ENCODE measurements at places on chromosomes 16 and 17.

- DNase-seq, result no peak
Observed at GRCh38 chr16:763369-764183, 3.0 kb downstream of the MSLN start.

DNA sequence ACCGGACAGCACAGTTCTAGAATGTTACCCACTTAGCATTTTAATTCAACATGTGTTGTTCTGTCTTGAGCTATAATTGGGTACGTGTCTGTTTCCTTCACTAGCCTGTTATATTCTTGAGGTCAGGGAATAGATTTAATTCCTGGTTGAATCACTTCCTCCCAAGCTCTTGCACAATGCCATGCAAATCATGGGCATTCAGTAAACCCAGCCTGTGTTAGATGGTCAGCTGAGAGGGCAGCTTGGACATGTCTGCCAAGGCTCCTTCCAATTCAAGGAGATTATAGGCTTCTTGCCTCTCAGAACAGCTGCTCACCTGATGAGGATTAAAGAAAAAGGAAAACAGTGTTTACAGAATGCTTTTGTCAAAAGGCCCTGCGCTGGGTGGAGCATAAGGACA lies 12.6 kb downstream of the C1QTNF1 start:
- no peak for DNase-seq

DNA sequence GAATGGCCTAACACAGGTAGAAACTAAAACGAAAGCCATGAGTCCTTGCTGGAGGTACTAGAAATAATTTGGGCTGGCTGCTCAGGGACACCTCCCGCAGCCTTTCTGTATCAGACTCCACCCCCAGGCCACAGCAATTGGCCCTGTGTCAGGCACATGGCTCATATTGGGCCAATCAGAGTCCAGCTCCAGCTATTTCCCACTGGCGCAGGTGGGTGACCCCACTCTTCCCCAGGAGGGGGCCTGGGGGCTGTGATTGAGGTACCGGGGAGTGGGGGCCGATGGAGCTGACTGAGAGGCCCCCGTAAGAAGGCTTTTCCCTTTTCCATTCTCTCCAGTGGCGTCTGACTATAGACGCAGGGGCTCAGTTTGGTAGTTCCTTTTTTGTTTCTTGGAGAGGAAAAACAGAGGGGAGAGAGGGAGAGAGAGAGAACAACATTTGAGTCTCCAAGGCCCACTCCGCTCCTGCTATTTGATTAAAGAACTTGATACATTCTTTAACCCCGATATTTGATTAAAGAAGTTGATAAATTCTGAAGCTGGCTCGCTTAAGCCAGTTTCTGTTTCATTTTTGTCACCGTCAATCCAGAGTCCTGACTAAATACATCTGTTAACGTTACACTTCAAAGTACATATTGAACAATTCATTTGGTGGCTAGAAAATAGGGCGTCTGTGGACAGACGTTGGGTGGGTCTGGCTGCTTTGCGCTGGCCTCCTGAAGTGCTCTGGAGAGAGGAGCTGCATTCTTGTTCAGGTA lies 26.3 kb downstream of the FOXL1 start:
- no peak for DNase-seq

DNA sequence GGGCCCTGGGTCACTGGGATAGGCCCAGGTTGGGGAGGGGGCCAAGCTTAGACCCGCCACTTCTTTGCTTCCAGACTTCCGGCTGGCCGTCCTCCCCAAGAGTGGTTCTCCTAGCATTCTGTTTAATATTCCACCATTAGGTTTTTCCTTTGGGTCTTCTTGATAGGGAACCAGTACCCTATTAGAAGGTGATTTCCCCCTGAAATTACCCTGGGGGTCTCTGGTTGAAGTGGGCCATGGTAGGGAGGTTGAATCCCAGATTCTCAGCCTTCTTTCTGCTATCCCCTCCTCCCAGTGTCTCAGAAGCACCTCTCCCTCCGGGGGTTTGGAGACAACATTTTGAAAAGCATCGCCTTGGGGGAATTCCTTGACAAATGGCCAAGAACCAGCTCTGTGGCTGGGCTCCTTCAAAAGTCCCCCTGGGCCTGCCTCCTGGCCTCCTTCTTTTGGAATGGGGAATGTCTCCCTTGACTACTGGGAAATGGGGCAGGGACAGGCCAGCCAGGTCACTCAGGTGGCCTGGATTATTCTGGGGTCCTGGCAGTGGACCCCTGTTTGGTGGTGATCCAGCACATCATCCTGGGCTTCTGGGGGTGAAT lies 5.7 kb downstream of the LASP1 start:
- no peak for DNase-seq

DNA sequence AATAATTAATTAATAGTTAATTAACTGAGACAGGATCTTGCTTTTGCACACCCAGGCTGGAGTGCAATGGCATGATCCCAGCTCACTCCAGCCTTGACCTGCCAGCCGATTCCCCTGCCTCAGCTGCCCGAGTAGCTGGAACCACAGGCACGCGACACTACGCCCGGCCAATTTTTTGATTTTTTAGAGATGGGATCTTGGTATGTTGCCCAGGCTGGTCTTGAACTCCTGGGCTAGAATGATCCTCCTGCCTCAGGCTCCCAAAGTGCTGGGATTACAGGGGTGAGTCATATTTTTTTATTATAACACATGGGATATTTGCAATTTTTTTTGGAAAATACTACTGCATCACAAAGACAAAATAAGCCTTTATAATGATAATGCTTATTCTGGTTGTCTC lies 30.4 kb upstream of the BCAR1 start:
- no peak for DNase-seq

DNA sequence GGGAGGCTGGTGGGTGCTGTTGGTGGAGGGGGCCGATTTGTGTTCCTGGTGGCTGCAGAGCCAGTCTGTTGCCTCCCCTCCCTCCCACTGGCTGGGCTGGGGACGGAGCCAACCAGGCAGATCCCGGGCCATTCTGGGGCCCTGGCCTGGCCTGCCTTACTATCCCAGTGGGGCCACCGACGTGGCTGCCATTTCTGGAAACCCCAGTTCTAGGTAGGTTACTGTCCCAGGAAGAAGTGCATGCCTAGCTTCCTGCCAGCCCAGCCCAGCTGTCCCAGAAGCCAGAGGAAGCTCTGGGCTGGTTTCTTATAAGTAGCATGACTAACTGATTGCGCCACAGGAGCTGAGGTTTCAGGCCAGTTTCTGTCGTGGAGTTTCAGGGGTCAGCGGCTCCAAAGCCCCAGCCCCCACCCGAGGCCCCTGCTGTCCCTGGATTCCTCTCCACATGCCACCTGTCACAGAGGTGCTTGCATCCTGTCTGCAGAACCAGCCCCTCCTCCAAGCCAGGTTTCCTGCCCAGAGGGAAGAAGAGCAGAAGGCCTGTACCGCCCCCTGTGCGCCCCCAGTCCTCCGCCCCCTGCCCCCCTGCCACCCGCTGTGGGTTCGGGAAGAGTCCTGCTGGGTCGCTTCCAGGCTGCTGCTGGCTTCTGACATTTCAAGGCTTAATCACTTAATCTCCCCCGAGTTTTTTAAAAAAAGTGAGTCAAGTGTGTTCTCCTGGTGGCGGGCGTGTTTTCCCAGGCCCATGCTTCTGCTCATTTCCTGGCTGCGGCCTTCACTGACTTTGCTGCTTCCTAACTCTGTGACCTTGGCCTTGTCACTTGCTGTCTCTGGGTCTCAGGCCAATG lies 13.2 kb downstream of the IL4R start:
- DNase-seq, result peak; percentile 43

- no peak for DNase-seq
Observed at GRCh38 chr17:66711881-66712321, 123.0 kb upstream of the CACNG5 start.

- no peak for DNase-seq
Observed at GRCh38 chr17:77935121-77935571, 23.4 kb upstream of the TNRC6C start.

DNA sequence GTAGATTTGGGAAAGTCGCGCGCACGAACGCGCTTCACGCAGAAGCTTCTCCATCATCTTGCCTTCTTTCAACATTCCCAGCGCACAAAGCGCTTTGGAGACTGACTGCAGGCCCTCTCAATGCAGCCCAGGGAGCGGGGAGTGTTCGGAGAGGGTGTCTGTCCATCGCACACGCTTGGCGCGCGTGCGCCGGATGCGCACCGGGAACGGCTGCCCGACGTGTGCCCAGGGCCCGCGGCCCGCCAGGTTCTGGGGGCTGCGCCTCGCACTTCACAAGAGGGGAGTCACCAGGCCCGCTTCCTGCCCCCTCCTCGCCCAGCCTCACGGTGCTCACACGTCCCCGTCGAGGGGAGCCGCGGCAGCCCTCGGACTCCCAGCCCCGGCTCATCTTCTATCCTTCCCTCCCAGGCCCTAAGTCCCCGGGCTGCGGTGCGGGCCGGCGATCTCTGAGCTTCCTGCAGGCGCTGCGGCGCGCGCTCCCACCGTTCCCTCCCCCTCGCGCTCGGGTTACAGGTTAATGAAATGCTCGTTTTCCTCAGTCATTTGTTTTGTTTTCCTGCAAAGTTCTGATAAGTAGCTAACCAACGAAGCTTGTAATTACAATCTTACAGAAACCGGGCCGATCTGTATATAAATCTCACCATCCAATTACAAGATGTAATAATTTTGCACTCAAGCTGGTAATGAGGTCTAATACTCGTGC lies 2.8 kb upstream of the IRX3 start:
- no peak for DNase-seq

- no peak for DNase-seq
Observed at GRCh38 chr17:27741971-27742575, 58.3 kb downstream of the NOS2 start.

GRCh38 chr16:25198021-25198420 lies 18.7 kb upstream of the AQP8 start:
- DNase-seq, result no peak

DNA sequence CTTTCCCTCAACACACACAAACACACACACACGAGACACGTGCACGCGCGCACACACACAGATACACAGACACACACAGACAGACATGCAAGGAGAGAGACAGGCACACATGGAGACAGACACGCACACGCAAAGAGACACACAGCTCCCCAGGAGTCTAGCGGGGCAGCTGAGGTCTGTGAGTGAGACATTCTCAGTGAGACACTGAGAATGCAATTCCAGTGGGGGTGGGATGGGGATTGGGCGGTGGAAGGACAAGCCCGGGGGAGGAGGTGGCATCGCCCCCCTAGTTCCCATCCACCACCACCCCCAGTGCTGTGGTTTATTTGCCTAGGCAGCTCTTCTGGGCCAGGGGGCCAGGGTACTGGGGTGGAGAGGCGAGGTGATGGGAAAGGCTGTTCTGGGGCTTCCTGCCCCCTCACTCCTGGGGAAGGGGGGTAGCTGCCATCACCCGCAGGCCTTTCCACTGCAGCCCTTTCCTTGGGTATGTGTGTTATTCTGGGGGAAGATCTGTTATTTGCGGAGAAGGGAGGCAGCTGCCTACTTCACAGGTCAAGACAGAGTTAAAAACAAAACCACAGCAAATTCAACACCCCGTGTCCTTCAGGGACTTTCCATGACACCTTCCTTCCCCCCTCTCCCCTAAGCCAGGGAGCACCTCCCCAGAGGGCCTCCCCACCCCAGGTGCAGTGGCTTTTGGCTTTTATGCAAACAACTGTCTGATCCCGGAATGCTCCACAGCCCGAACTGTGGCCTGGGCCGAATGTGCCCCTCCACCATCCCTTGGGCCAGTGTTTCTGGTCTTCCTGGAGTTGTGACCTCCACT lies 18.0 kb downstream of the GRB7 start:
- DNase-seq, result peak; percentile 35

DNA sequence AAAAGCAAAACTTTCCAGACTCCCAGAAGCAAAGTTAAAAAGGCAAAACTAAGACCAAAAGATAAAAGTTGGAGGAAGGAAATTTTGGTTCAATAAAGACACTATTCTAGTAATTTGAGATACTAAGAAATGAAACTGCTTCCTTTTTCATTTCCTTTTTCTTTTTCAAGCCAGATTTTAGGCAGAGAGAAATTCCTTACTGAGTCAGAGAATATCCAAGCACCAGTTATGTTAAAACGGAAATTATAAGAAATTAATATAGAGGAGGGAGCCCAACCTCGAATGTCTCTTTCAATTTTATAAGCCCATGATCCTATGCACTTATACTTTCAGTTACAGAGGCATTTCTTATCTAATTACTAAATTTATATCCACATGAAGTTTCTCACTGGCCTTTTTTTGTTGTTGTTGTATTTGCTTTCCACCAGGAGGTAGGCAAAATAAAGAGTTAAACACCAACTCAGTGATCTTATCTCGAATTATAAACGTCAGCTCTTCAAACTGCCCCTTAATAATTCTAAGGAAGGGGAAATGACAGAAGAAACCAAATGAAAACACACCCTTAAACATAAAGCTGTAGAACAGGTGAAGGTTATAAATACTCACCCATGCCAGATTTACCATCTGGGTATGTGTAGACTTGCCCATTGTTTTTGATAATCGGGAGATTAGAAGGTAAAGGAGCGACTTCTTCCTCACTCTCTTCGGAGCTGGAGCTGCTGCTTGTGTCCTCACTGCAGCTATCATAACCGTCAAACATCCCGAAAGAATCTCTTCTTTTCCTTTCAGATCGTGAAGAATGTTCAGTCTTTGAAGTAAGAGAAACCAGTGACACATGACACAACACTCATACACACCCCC lies 35.2 kb downstream of the MBTD1 start:
- DNase-seq, result no peak

DNA sequence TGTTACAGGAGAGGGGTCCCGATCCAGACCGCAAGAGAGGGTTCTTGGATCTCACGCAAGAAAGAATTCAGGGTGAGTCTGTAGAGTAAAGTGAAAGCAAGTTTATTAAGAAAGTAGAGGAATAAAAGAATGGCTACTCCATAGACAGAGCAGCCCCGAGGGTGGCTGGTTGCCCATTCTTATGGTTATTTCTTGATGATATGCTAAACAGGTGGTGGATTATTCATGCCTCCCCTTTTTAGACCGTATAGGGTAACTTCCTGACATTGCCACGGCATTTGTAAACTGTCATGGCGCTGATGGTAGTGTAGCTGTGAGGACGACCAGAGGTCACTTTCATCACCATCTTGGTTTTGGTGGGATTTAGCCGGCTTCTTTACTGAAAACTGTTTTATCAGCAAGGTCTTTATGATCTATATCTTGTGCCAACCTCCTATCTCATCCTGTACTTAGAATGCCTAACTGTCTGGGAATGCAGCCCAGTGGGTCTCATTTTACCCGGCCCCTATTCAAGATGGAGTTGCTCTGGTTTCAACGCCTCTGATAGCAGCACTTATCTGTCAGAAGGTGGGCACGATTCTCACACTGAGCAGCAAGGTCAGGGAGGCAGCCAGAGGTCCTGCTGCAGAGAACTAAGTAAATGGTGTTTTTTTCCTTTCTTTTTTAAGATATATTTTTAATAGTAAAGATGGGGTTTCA lies 26.5 kb upstream of the XYLT2 start:
- DNase-seq, result no peak

- no peak for DNase-seq
Observed at GRCh38 chr17:62653826-62654761, 26.6 kb downstream of the MRC2 start.

GRCh38 chr17:35087731-35088355 lies 24.3 kb upstream of the RFFL start:
- DNase-seq, result no peak

DNA sequence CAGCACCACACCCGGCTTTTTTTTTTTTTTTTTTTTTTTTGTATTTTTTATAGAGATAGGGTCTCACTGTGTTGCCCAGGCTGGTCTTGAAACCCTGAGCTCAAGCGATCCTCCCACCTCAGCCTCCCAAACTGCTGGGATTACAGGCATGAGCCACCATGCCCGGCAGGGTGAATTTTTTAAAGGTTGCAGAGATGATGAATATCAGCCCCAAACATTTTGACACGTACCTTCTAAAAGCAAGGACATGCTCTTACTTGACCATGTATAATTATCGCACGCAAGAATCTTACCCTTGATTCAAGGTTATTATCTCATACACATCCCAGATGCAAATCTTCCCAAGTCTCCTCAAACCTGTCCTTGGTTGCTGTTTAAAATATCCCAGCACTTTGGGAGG lies 4.3 kb upstream of the FOXC2 start:
- DNase-seq, result no peak

Data from stimulated activated CD8-positive, alpha-beta memory T cell treated with anti-CD3 and anti-CD28 coated beads, Interleukin-15, amount 100 ng/mL, for 48 hours (primary cell).